Hematopoietic multipotent progenitor cell treated with erythropoietin and hydrocortisone succinate and interleukin-3 and kit ligand, for 6 days (in vitro differentiated cells): ENCODE measurements at places on chromosomes 7 and 10.

DNA sequence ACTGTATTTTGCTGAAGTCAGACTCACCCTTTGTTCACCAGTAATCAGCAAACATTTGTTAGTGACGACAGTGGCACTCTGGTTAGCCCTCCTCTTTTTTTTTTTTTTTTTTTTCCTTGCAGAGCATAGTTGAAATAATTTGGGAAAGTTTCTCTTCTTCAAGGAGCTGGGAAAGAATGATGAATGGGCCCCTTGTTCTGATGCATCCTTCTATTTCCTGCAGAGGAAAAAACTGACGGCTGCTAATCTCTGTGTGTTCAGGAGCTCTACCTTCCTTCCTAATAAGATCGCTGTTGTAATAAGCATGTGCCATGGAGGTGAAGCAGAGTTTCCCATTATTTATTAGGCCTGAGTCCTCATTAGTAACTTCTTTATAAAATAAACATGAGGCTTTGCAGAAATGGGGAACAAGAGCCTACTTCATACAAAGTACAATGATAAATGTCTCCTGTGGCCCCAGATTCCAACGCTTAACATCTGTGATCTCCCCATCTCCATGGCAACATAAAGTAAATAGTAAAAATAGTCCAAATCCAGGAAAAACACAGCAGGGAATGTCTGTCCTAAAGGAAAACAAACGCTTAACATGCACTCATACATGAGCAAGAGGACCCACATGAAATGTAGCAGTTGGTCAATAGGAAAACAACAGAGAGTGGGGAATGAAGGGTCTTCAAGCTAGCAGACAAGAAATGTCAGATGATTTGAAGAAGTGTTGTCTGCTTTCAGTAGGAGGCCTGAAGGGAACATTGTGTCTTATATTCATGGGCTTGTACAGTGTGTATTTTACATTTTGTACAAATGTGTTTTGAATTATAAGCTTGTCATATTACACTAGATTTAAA, 59.1 kb upstream of the CALD1 start:
- no peak for DNase-seq

DNA sequence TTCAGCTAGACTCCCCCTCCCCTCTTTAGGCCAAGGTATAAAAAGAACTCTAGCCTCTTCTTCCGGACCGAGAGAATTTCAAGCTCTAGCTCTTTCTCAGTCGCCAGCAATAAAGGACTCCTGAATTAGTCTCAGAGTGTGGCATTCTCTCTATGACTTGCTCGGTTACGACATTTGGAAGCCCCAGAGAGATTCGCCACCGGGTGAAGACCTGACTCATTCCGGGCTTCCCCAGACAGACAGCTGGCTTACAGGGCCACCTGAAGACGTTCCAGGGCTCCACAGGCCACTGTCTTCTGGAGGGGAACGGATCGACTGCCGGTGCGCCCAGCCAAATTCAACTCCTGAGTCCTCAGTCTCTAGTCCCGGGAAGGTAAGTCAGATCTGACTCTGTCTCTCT, at the start of gene AKR1B15:
Gene AKR1B15, plus strand, starts transcription at position 234 of the 400 bp plus-strand sequence. CDS start 15,510 bp downstream, outside the sequence.
- DNase-seq, result no peak

GRCh38 chr7:129843365-129843898, 109.3 kb downstream of the UBE2H start:
- no peak for DNase-seq

DNA sequence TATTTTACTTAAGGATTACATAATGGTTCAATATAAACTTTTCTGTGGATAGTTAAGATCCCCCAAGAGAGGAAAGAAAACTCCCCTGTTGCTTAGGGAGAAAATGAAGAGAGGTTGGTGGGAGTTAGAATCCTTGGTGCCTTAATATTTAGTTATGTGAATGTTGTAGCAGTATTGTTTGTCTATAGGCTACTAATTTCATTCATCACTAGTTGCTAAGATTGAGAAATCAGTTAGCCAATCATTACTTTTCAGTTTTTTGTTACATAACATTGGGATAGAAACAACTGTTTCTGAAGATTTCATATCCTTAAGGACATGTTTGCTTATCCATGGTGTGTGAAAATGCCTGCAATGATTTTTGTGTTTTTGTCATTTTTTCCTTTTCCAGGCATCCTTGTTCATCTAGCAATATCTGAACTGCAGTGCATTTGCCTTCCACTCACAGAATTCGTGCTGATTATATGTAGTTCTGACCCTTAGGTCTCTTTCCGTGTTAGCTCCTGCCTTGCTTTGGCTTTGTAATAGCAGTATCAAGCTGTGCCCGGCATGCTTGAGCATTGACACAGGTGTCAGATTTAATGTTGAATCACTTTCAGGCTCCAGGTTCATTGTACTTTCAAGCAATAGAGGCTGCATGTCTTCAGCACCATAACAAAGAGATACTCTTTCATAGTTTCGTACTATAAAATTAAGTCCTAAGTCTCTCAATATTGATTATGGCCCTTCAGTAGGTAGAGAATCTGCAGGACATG, 85.0 kb downstream of the PODXL start:
- no peak for DNase-seq

DNA sequence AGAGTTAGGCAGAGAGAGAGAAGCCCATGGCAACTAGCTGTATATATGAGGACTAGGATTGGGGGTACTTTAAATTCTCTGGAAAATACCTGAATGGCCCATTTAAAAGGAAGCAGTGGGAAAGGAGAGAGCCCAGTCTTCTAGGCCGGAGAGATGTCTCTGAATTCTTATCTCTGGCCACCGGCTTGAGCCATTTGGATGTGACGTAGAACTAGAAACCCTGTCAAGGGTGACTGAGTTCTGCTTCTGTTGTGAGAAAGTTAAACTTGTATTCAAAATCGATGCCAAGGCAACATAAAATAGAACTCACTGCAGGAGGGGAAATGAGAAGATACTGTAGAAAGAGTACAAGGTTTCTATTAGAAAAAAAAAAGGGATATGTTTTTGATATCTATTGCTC, 6.3 kb upstream of the GSTK1 start:
- no peak for DNase-seq

GRCh38 chr7:99679400-99680191, at the start of gene CYP3A5:
Gene CYP3A5 (minus strand): TSS chr7:99679996. CDS start chr7:99679896, 100 bp downstream.
- no peak for DNase-seq

GRCh38 chr10:69847883-69848282, 46.2 kb downstream of the COL13A1 start:
- DNase-seq, result no peak

- no peak for DNase-seq
Measured at GRCh38 chr7:133638857-133639256, 386.0 kb downstream of the EXOC4 start.

- DNase-seq, result peak; percentile 76
Measured at GRCh38 chr7:116258734-116259133, 48.4 kb downstream of the TES start.

DNA sequence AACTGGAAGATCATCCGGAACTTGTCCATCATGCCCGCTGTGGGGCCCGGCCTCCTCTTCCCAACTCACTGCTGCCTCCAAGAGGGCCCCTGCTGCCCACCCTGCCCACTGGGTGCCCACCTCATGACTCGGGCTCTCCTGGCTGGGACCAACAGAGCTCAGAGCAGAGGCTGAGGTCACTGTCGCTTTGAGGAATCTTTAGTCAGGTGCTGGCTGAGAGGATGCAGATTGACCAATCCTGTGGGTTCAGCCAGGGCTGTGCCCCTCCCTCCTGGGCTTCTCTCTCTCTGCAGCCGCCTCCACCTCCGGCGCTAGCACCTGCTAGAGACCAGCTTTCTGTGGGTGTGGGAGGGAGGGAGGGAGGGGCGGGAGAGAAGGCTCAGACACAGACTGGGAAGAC, at the start of gene CALHM1:
Gene CALHM1, minus strand, starts transcription at position 181 of the 400 bp plus-strand sequence. Its CDS starts 149 bp downstream, at position 32.
- no peak for DNase-seq

GRCh38 chr7:117874191-117874700, 1.0 kb upstream of the CTTNBP2 start:
- DNase-seq, result no peak

DNA sequence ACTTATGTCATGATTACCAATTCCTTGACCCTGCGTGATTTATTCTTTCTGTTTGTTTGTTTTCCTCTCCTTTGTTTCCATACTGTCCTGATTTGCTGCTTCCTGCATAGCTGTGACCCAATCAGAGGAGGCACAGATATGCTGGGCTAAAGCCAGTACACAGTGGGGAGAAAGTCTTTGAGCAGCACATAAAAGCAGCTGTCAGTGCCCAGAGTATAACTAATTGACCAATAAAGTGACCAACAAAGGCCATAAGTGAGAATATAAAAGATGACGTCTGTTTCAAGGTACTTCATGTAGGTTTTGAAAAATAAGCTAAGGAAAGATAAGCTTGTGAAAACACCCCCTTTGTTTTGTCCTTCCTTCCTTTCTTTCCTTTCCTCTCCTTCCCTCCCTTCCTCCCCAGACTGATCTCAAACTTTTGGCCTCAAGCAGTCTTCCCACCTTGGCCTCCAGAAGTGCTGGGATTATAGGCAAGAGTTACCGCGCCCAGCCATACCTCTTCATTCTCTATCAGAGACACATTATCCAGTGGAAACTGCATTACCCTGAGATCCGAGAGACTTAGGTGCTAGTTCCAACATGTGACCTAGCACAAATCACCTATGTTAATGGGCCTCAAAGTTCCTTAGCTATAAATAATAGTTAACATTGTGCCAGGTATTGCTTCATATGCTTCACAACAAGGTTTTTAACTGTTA, 17.0 kb downstream of the BCAP29 start:
- no peak for DNase-seq

GRCh38 chr7:29957521-29958310, 31.9 kb downstream of the SCRN1 start:
- DNase-seq, result no peak

GRCh38 chr10:46026106-46026505, 4.3 kb downstream of the NCOA4 start:
- no peak for DNase-seq

DNA sequence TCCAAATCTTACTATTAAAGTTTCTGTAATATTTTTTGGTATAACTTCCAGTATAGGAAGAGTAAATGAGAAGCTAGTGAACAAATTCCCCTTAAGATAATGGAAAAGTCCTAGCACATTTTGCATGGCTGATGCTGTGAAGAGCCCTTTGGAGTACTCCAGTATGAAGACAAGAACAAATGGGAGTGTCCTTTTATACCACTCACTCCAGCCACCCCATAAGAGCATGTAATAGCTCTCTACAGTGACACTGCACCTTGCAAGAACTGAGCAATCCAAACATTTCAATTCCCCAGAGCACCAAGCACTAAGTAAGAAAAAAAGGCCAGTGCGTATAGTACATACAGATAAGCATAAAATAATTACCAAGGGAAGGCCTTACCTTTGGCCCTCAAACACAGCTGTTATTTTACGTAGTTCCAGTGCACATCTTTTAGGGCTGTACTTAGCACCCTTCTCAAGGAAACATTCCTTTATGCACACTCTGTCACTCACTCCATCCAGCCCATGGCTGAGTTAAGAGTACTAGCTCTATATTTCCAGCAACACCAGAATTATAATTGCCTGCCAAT, 135.4 kb downstream of the ST7 start:
- no peak for DNase-seq

DNA sequence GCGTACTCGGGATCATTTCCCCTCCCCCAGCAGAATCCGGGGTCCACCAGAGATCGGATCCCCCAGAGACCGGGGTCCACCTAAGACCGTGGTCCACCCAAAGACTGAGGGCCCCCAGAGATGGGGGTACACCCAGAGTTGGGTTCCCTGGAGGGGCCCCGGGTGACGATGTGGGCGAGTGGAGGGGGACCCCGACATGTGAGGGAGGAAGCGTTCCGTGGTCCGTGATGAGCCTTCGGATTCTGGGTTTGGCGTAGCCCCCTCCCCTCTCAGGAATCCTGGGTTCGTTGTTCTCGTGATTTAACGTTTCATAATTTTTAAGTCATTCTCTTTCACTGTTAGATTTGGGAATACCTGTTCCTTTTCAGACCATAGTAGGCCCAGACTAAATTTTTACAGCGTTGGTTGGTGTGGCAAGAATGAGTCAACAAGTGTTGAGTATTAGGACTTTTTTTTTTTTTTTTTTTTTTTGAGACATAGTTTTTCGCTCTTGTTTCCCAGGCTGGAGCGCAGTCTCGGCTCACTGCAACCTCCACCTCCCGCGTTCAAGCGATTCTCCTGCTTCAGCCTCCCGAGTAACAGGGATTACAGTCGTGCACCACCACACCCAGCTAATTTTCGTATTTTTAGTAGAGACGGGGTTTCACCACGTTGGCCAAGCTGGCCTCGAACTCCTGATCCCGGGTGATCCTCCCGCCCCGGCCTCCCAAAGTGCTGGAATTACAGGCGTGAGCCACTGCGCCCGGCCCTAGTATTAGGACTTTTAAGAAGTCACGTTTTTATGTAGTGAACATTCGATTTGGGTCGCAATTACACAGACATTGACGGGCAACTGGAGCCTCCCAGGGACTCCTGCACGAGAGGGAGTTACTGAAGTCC, 672 bp downstream of the GTPBP4 start:
- peak; percentile 21 for DNase-seq

DNA sequence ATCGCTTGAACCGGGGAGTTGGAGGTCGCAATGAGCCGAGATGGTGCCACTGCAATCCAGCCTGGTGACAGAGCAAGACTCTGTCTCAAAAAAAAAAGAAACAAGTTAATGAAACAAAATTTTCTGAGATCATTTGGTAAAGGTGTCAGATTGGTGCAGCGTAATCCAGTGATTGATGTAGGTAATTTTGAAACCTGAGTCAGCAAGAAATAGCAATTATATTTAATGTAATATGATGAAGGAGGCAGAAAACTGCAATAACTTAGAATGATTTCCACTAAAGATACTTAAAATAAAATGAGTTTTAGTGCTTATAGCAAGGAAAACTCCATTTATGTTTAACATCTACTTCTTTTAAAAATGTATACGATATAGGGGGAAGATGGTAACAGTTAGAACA, 1049.8 kb upstream of the C7orf33 start:
- no peak for DNase-seq

GRCh38 chr10:48465860-48466521, 138.9 kb downstream of the ARHGAP22 start:
- DNase-seq, result no peak

DNA sequence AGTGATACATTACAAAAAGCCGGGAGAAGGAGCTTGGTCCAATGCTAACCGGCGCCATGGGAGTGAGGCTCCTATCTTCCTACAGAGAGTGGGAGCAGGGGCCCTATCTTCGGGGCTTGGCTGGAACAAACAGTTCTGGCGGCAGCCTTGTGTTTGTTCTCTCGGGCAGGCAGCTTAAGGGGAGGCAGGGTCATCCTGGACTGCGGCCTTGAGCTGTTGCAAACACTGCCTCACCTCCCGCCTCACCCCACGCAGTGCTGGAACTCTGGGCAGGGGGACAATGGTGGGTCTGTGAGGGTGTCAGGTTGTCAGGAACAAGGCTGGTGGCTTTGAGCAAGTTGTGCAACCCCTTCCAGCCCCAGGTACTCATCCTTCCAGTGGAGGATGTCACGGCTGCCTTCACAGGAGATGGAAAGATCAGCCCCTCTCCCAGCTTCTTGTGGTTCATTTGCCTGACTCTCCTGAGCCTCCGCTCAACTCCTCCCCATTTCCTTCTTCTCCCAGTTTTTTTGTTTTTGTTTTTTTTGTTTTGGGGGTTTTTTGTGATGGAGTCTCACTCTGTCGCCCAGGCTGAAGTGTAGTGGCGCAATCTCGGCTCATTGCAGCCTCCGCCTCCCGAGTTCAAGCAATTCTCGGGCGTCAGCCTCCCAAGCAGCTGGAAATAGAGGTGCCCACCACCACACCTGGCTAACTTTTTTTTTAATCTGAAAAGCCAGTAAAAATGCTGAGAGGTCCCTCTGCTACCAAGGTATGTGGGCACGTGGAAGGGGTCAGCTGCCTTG, 57.4 kb downstream of the SPOCK2 start:
- DNase-seq, result no peak
